ENCODE measurements at places on chromosomes 1 and 21. TPM values are rescaled to one million over a fixed set of nuclear protein-coding genes. Genes with fewer than 3 reads are reported as not detected.

GRCh38 chr21:18744840-18745239 lies 341.3 kb upstream of the TMPRSS15 start:
- DNase-seq = no peak

Gene GPR161
- 3.0 TPM for total RNA-seq

Gene HLX
- total RNA-seq = 4.0 TPM

GRCh38 chr21:28818663-28819278 lies 173.9 kb downstream of the LTN1 start:
- no peak for DNase-seq

GRCh38 chr1:246592695-246593094 lies 26.4 kb downstream of the CNST start:
- no peak for DNase-seq

GRCh38 chr1:14375226-14375625 lies 223.3 kb upstream of the KAZN start:
- DNase-seq = no peak

Gene SLC41A1
- 511 TPM for total RNA-seq

DNA sequence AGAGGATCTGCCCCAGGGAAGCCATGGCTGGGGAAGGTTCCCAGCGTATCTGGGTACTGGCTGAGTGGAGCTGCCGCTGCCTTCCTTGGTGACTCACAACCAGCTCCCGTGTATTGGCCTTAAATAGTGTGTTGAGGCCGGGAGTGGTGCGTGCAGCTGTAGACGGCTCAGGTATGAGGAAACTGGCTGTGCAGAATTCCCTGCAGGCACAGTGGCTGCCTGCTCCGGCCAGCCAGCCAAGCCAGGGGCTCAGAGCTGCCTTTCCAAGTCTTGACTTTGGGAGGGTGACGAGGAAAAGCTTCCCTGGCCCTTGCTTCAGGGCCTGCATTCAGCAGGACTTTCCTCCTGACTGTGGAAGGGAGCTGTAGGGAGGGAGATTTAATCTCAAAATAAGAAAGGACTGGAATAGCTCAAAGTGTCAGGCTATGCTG lies at the start of gene VTCN1:
Gene VTCN1, minus strand, starts transcription at position 97 of the 431 bp plus-strand sequence. Its CDS starts 72 bp downstream, at position 25.
- no peak for DNase-seq
